Left cardiac atrium (tissue), 4 donors: ENCODE measurements at places on chromosomes 3 and 15. TPM values are rescaled to one million over a fixed set of nuclear protein-coding genes. Genes with fewer than 3 reads are reported as not detected.

DNA sequence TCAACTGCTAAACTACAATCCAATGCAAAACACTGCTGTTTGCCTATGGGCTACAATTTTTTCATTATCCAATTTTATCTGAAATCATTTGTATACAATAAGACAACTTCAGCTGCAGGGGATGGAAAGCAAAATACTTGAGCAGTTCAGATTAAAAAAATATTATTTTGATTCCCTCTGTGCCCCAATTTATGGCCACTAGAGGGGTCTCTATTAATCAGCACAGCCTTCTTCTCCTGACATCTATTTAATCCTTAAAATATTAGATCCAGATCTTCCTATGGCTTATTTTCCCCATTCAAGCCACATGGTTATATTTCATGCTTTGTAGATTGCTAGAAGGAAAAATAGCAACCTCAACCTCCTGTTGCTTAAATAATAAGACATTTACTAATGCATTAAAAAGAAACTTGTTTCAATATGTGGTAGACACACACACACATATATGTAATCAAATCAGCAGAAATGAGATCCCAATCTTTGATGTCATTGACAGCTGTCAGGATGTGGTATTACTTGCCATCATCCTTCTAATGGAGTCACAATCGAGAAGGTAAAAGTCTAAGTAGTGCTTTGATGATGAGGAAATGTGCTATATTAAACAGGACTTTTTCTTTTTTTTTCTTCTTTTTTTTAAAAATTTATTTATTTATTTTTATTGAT lies 104.2 kb downstream of the P2RY1 start:
- DNase-seq, result no peak

GRCh38 chr15:98003518-98003917 lies 43.0 kb downstream of the ARRDC4 start:
- DNase-seq, result no peak

- DNase-seq, result no peak
These were observed 85.3 kb downstream of the HHLA2 start for GRCh38 chr3:108381529-108382140.

DNA sequence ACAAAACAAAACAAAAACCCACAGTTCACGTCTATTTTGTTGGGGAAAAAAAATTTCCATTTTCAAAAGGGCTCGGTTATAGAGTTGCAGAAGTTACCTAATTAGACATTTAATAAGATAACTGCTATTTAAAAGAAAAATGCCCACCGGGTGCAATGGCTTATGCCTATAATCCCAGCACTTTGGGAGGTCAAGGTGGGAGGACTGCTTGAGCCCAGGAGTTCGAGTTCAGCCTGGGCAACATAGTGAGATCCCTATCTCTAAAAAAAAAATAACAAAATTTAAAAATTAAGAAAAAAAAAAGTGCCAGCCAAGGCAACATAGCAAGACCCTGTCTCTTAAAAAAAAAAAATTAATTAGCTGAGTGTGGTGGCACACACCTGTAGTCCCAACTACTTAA lies 19.2 kb downstream of the SEC11A start:
- DNase-seq, result no peak

The SLC9C1 gene
- 1.4 TPM for total RNA-seq

The GOLGA6L10 gene
- 0.34 TPM for total RNA-seq
